Stimulated activated CD4-positive, alpha-beta T cell treated with anti-CD3 and anti-CD28 coated beads, Interleukin-15, amount 100 ng/mL, for 1 hour (primary cell): ENCODE measurements at places on chromosomes 4 and X.

DNA sequence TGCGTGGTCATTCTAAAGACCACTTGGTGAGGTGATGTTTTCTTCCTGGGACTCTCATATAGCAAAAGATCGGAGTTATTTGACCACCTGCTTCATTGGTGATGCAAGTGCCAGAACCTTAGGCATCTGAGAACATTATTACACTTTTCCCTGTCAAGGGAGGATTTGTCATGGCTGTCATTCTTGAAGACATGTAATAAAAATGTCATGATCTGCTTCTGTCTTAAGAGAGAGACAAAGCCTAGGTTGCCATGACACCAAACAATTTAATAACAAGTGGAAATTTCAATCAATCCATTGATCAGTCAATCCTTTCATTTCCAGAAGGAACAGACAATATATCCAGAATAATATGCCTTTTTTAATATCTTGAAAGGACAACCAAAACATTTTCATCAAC is 97.9 kb upstream of the OR13H1 start:
- no peak for DNase-seq

DNA sequence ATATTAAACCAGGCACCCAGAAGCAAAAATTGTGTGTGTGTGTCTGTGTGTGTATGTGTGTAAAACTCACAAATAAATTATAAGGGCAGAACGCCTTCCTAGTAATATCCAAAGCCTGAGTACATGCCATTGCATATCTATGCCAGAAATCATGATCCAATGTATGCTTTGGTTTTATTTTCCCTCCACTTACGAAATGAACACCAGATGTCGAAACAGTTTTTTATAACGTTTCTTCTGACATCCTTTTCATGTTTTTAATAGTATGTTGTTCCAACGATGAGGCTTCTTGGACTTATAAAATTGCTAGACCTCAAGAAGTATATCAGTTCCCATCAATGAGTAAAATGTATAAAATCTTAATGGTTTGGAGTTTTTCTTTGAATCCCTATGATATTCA is 55.4 kb downstream of the KCNIP4 start:
- DNase-seq, result no peak

- no peak for DNase-seq
Observed at GRCh38 chrX:72258174-72258573, 18.9 kb downstream of the RPS4X start.

DNA sequence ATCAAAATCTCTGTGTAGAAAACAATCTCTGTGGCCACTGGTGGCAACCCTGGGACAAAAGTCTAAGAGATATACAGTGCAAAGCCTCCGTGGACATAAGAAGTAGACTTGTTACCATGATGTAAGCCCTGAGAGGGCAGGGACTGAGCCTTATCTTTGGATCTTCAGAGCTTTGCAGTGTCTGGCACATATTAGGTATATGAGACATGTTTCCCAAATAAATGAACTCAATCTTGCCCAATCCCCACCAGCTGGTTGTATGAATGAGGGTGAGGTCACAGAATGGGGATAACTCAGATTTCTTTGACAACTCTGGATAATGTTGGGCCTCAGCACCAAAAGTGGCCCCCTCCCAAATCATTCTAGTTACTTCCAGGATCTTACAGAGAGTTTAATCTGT is 511.4 kb upstream of the DIPK2B start:
- no peak for DNase-seq
